Left ventricle myocardium inferior (tissue), 1 donor: ENCODE measurements at places on chromosomes 13 and 19. TPM values are rescaled to one million over a fixed set of nuclear protein-coding genes. Genes with fewer than 3 reads are reported as not detected.

- DNase-seq = no peak
Measured at GRCh38 chr13:19657872-19658591, 24.6 kb downstream of the MPHOSPH8 start.

Gene FLT3
- total RNA-seq = 0.05 TPM

Gene CLC
- not detected for total RNA-seq

GRCh38 chr13:44197791-44198770, 175.5 kb upstream of the SERP2 start:
- DNase-seq = no peak

Gene LIPE
- 55.8 TPM for total RNA-seq

DNA sequence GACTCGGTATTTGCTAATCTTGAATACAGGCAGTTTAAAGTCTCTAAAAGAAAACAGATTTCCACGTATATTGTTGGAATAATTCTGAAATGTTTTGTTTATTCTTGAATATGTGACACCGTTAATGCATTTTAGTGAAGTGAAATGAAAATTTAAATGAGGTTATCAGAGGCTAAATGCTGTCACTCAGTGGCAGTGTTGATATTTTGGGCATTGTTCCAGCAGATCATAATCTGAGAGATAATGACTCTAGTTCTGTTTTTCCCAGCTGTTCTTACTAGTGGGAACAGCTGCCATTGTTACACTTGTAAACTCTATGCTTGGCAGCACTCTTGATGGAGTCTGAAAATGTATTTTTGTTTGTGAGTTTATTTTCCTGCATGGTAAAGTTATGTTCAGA, 365.6 kb upstream of the SLC10A2 start:
- DNase-seq = no peak

Gene GARRE1
- 20.9 TPM for total RNA-seq

Gene VMAC
- total RNA-seq = 2.5 TPM

Gene LYPD5
- 1.3 TPM for total RNA-seq

GRCh38 chr19:13155472-13156359, 5.5 kb downstream of the IER2 start:
- DNase-seq = peak; percentile 86

Gene RUVBL2
- total RNA-seq = 44.4 TPM

DNA sequence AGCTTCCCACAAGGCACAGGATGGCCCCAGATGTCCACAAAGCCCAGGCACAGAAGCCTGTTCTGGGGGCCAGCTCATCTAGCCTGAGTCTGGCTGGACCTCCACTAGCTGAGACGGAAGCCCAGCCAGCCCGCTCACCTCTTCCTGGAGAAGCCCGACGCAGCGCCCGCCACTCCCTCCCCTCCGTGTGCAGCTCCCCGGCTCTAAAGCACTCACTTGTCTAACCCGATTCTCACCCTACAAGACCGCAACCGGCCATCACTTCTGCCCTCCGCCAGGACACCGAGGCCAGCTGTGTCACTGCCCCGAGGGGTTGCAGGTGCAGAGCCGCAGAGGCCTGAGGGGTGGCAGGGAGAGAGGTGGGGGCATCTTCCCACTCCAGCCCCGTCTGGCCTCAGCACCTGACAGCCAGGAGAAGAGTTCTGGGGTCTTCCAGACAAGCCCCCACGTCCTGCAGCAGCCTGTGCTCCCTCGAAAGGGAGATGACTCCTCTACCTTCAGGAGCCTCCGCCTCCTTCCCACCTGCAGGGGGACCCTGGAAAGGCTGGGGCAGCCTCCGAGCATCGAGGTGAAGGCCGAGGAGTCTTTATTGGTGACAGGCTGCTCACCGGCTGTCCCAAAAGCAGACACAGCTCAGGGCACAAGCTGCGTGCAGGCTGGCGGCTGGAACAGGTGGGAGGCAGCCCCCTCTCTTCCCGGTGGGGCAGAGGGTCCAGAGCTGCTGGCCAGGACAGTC, 5.9 kb upstream of the DIRAS1 start:
- DNase-seq = no peak

Gene GFY
- 0.14 TPM for total RNA-seq

GRCh38 chr13:31349156-31349555, 149.4 kb downstream of the B3GLCT start:
- DNase-seq = no peak

GRCh38 chr19:16836115-16837034, 7.2 kb downstream of the SIN3B start:
- DNase-seq = no peak

GRCh38 chr13:114066956-114067355, 65.5 kb downstream of the RASA3 start:
- DNase-seq = no peak

- DNase-seq = no peak
Measured at GRCh38 chr19:6694147-6694815, 24.3 kb upstream of the TNFSF14 start.

GRCh38 chr13:42549552-42549936, 24.4 kb upstream of the TNFSF11 start:
- DNase-seq = no peak

- DNase-seq = no peak
Measured at GRCh38 chr19:35002037-35002535, 2.0 kb downstream of the GRAMD1A start.

- no peak for DNase-seq
Measured at GRCh38 chr13:104140552-104140951, 1074.3 kb upstream of the SLC10A2 start.

GRCh38 chr13:43303033-43303729, 279.8 kb downstream of the DNAJC15 start:
- peak; percentile 54 for DNase-seq

DNA sequence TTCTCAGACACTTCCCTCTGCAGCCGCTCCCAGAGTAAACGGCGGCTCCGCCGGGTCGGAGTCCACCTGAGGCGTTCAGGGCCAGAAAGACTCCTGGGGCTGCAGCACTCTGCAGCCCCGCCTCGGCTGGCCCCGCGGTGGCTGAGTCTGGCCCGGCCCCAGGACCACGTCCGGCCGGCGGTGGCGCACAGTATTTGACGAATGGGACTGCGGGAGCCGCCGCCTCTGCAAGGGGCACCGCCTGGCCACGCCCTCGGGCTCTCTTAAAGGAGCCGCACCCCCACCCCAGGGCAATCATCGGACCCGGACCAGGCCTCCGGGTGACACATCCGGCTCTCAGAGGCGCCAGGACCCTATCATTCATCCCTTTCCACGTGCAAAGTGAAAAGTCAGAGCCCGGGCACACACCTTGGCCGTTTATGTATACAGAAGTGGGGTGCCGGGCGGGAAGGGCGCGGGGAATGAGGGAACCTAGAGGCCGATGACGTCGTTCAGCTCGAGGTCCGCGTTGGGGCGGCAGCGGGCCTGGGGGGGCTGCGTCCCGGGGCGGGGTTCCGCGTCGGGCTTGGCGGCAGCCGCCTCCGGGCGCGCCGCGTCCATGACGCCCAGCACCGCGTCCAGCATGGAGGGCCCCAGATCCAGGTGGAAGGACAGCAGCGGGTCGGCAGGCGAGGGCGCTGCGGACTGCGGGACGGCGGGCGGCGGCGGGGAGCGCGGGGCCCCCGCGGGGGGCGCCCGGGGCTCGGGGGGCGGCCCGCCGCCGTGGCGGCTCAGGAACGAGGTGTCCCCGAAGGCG, 1.2 kb upstream of the LENG9 start:
- DNase-seq = peak; percentile 91

Gene ZNF134
- total RNA-seq = 13.3 TPM

Gene DHDH
- not detected for total RNA-seq

DNA sequence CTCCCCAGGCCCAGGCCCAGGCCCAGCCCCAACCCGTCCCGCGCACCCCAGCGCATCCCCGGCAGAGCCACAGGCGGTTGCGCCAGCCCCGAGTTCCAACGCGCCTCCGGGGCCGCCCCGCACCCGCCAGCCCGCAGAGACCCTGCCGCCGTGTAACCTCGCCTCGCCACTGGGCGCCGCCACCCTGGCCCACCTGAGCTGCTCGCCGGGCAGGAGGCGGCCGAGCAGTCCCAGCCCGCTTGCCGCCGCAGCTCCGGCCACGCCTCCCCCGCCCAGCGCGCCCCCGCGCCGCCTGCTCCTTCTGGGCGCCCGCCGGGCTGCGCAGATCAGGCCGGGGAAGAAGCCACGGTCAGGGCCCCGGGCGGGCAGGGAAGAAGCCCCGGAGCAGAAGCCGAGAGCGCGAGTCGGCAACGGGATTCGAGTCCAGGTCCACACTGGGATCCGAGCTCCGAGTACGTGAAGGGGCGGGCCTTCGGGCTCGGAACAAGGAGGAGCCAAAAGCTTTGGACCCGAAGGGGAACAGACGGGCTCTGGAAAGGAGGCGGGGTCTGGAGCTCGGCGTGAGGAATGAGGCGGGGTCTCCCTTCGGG, at the start of gene MBOAT7:
MBOAT7 (minus strand) TSS at position 436 of the 590 bp plus-strand sequence. CDS start 1,072 bp downstream, outside the sequence.
- DNase-seq = no peak

Gene BORA
- 0.55 TPM for total RNA-seq

DNA sequence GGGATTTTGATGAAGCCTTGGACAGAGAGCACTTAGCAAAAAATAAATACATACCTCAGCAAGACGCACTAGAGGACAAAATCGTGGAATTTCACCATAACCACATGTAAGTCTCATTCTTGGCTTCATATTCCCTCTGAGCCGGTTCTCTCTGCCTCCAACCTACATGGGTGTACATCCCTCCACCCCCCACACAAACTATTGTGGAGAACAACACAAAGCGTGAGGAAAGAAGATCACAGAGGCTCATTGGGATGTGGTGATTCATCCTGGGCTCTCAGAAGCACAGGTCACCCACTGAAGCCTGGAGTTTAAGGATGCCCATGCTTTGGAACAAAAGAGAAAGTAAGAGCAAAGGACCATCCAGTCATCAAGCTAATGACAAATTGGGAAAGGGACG, 192.2 kb downstream of the STK24 start:
- DNase-seq = no peak

Gene ZNF626
- total RNA-seq = 7.8 TPM

Gene RASAL3
- total RNA-seq = 1.5 TPM

GRCh38 chr13:20258208-20258962, 26.3 kb upstream of the GJB6 start:
- no peak for DNase-seq

GRCh38 chr13:94382517-94382916, 97.0 kb downstream of the DCT start:
- no peak for DNase-seq

Gene SLC25A41
- total RNA-seq = 0.16 TPM

Gene PSG11
- total RNA-seq = not detected

- no peak for DNase-seq
Measured at GRCh38 chr13:47213047-47213446, 316.2 kb upstream of the HTR2A start.

- DNase-seq = no peak
Measured at GRCh38 chr13:100139817-100140216, 50.9 kb downstream of the PCCA start.

Gene PEPD
- total RNA-seq = 30.0 TPM

GRCh38 chr19:33866696-33867095, 70.0 kb downstream of the KCTD15 start:
- no peak for DNase-seq

Gene KLK11
- total RNA-seq = not detected

Gene ZSCAN1
- total RNA-seq = not detected

Gene ZNF578
- total RNA-seq = 2.4 TPM

- no peak for DNase-seq
Measured at GRCh38 chr19:28990522-28990921, 222.4 kb downstream of the UQCRFS1 start.

Gene AP2S1
- total RNA-seq = 87.3 TPM

GRCh38 chr13:94706101-94706842, 6.1 kb downstream of the SOX21 start:
- DNase-seq = no peak

GRCh38 chr13:110541526-110541920, 20.0 kb downstream of the RAB20 start:
- DNase-seq = no peak

DNA sequence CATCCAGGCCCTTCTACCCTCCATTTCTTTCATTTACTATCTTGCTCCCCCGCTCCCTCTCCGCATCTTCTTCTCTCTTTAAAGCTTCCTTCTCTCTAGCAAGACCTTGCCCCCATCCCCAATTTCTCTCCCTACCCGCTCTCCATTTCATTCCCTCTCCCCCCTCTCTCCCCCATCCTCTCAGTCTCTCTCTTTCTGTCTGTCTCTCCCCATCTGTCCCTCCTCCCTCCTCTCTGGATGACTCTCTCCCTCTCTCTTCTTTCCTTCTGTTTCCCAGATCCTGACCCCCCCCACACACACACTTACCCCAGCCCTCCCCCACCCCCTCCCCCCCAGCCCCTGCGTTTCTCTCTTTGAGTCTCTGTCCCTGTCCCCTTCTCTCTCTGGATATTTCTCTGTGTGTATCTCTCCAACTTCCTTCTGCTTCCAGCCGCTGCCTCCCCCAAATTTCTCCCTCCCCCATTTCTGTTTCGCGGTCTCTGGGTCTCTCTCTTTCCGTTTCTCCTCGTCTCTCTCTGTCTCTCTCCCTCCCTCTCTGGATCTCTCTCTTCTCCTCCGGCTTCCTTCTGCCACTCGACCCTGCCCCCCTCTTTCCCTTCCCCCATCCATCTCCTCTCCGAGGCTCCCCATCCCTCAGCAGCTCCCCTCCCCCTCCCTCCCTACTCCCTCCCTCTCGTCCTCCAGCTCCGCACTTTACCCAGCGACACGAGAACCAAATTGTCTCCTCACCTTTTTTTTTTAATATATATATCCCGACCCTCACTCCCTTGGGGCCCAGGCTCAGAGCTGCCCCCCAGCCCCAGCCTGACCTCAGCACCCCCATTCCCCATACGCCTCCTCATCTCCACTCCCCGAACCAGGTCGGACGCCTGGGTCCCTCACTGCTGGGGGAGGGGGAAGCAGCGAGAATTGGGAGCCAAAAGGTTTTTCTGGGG, 3.6 kb upstream of the CACNG8 start:
- DNase-seq = no peak

GRCh38 chr19:5953680-5954213, 24.2 kb downstream of the RANBP3 start:
- DNase-seq = no peak

- no peak for DNase-seq
Measured at GRCh38 chr19:31342926-31343325, 6.3 kb downstream of the TSHZ3 start.

Gene PTPRS
- 40.0 TPM for total RNA-seq

- DNase-seq = no peak
Measured at GRCh38 chr19:44912854-44913253, 1.6 kb upstream of the APOC1 start.

DNA sequence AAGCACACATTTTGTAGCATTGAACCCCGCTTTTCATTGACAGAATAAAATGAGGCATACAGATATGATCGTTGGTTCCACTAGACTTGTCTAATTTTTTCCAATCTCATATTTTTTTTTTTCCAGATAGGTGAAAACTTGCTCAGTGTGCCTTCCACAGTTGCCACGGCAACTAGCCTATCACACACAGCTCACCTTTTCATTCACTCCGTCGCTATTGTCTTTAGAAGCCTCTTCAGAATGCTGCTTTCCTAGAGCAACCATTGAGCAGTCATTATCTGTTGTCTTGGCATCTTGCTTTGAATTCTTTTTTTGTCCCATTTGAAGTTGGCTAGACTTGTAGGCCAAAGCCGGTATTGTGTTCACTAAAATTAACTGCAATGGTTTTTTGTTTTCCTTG, 37.7 kb upstream of the ESD start:
- DNase-seq = no peak

Gene CYP4F12
- 3.3 TPM for total RNA-seq

GRCh38 chr13:48142436-48142835, 47.5 kb upstream of the MED4 start:
- DNase-seq = no peak
